ENCODE measurements at places on chromosomes 1 and 21.

DNA sequence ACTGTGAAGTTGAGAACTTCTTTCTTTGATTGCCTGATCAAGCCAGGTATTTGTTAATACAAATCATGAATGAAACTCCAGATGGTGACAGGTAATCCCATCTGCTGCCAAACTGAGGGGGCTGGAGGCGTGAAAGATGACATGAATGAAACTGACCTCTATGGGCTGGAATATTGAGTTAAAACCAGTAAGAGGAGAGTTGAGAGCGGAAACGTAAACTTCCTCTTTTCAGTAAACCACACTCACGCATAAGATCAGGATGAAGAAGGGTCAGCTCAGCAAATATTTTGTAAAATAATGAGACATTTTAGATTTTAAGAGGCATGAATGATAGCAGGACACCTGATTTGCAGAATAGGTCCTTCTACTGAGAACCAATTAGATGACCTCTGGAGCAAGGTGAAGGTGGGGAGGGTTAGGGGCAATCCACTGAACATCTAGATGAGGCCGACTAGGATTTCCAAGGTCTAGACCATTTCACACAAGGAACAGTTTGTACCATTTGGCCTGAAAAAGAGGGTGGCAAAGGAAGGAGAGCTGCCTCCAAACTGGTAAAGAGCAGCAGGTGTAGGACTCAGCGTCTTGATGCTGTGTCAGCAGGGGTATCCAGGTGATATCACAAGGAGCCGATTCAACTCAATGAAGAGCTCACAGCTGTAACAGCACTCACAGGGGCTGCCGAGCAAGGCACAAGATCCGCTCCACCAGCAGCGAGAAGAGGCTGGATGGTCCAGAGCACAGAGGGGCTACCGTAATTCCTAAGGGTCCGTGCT, 132.6 kb downstream of the NTPCR start:
- DNase-seq: peak; percentile 92

DNA sequence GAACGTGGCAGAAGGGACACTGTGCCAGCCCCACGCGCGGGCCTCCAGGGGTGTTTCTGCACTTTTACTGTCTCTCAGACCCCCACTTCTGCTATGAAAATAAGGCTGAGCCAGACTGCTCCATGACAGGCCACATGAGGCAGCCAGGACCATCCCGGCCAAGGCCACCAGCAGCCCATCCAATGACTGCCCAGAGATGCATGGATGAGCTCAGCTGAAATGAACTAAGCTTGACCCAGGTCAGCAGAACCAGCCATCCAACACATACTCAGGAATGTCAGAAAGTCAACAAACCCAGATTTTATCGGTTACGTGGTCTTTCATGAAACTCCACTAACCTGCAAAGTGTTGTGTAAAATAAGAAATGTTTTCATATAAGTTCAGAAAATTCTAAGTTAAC, 51.2 kb downstream of the CCDC185 start:
- no peak for DNase-seq

DNA sequence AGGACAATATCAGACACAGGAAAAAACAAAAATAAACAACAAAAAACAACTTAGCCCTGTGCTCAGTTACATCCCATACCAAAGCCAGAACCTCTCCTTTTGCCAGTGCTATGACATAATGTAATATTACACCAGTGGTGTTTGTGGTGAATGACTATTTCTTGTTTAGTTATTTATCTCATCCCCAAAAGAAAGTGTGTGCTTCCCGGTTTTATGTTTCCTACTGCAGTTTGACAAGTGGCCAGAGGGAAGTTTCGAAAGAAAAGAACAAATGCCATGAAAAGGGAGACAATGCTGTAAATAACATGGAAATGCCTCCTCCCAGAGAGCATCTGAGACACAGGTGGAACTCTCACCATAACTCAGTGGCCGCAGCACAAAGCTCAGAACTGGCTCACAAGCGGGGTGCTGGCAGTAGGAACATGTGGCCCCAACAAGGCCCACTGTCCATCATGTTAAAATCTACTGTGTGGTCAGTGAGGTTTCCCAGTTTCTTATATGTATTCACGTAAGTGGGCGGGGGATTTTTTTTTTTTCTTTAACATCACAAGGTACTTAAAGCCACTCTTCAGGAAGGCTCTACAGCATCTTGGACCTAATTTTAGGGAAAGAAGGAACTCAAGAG, 158.2 kb downstream of the BARHL2 start:
- DNase-seq: no peak

- no peak for DNase-seq
These were observed 46.1 kb downstream of the KCNAB2 start for GRCh38 chr1:6091823-6092109.

GRCh38 chr1:201480231-201481003, 11.4 kb upstream of the PHLDA3 start:
- DNase-seq: peak; percentile 96

DNA sequence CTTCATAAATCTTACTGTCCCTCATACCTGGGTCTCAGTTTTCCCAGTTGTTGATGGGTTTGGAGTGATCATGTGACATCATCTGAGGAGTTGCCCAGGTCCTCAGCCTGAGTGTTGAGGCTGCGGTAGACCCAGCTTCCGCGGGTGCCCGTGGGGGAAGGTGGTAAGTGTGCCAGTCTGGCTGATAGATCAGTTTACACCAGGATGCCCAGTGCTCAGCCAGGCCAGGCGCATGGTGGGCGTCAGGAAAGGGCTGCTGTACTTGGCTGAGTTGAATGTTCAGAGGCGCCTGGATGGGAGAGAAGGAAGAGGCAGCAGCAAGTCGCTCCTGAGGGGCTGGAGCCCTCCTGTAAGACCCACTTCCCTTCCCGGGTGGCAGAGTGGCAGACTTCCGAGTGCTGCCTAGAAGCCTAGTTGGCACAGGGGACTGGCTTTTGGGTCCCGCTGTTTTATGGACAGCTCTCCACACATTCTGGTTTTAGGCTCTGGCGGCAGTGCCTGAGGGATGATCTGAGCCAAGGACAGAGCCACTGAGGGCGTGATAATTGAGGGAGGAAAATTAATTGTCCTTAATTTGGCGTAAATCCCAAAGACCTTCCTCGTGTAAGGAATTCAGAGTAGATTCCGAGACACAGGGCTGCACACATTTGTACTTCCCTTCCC, 35.8 kb downstream of the PTPRF start:
- no peak for DNase-seq

DNA sequence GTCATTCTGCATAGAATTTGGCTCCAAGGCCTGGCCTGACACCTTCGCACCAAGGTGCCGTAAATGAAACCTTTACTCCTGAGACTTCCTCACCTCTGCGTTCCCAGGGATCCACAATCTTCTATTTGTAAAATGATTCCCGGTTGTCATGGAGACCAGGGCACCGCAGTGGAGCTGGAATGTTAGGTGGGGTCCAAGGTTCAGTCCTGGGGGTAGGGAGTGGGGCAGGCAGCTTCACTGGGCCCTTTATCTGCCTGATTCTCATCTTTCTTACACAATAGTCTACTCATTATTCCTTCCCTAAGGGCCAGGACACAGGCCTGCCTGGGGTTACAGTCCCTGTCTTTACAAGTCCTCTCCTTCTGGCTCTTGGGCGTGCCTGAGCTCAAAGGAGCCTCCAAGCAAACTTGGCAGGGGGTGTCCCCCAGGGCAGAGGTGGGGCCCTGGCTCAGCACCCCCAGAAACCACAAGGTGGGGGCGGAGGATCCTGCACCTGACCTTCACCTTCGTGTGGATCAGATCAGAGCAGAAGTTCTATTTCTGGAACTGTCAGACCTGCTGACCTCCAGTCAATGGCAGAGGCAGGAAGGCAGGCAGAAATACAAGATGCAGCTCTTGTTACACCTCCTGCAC, 51.1 kb downstream of the RIPK4 start:
- peak; percentile 75 for DNase-seq

- no peak for DNase-seq
These were observed 324.8 kb downstream of the RWDD3 start for GRCh38 chr1:95558791-95559190.

DNA sequence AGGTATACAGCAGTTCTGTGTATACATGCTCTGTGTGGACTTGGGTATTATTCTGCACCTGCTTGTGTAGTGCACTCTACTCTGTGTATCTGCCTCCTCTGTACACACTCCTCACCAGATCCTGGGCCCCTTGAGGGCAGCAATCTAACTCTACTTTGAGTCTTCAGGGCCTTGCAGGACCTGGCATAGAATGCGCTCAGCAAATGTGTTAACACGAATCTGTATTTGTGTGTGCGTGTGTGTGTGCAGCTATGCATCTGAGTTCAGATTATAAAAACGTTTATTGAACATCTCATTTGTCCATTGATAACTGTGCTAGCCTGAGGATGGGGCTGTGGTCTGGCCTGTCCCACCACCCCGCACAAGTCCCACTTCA, 3.9 kb upstream of the MEF2D start:
- DNase-seq: peak; percentile 73

DNA sequence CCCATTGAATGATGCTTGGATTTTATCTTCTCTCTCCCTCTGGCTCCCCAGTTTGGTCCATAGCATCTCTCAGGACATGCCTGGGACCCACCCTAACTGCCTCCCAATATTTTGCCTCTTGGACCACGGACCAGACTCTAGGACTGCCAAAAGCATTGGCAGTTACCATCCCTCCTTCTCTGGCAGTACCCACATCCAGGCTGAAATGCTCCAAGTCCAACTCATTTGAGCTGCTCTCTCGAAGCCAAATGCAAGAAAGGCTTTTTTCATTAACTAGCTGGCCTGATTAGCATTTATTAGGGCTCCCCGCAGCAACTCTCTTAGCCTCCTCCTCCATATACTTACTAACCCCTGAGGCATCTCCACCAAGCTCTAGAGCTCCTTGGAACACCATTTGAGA, 140.0 kb upstream of the GRIK3 start:
- no peak for DNase-seq

- DNase-seq: no peak
These were observed 17.0 kb upstream of the FMO1 start for GRCh38 chr1:171231326-171231725.

- DNase-seq: no peak
These were observed 92.1 kb downstream of the LRRC8C start for GRCh38 chr1:89725011-89725370.

GRCh38 chr1:198633675-198634121, 5.1 kb upstream of the PTPRC start:
- DNase-seq: no peak

DNA sequence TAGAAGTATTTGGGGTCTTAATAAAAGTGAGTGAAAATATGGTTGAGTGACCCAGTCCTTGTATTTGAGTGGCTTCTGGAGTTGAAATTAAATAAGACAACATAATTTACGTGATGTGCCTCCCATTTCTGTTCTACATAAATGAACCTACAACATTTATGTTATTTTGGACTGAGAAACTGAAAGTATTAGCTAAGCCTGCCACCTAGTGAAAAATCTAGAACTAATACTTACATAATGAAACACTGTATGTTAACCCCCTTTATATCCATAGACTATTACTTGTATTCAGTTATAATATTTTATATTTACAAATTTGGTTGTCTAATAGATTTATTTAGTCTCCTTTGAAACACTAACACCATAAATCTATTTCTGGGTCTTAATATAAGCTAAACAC, 298.9 kb downstream of the KCNT2 start:
- peak; percentile 17 for DNase-seq
